SW 1271 (cell line): ENCODE measurements at places on chromosomes 3 and 15.
A peak's percentile ranks its signal among the peaks of the same experiment; 100 is the strongest.

DNA sequence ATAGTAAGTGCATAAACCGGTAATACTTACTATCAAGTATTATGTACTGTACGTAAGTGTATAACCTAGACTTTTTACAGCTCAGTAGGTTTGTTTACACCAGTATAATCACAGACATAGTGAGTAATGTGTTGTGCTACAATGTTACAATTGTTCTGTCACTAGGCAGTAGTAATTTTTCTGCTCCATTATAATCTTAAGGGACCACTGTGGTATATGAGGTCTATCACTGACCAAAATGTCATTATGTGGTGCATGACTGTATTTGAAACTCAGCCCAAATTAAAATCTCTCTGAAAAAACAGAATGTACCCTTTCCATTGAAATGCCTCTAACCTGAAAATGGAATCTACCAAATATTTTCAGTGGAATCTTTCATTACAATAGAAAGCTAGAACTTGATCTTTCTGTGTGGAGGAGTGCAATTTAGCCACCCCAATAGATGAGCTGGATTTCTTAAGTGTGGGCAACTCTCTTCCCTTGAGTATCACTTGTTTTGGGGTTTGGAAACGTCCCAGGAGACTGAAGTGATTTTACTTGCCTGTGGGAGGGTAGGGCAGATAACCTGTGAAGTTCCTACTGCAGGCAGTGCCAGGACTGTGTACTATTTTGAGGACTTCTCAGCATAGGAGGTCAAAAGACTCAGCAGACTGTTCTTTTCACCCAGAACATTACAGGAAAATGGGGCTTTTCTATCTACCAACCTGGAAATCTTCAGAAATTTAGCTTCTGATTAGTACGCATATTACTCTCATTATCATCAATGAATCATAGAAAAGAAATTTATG, 50.9 kb downstream of the FAM98B start:
- DNase-seq = no peak

DNA sequence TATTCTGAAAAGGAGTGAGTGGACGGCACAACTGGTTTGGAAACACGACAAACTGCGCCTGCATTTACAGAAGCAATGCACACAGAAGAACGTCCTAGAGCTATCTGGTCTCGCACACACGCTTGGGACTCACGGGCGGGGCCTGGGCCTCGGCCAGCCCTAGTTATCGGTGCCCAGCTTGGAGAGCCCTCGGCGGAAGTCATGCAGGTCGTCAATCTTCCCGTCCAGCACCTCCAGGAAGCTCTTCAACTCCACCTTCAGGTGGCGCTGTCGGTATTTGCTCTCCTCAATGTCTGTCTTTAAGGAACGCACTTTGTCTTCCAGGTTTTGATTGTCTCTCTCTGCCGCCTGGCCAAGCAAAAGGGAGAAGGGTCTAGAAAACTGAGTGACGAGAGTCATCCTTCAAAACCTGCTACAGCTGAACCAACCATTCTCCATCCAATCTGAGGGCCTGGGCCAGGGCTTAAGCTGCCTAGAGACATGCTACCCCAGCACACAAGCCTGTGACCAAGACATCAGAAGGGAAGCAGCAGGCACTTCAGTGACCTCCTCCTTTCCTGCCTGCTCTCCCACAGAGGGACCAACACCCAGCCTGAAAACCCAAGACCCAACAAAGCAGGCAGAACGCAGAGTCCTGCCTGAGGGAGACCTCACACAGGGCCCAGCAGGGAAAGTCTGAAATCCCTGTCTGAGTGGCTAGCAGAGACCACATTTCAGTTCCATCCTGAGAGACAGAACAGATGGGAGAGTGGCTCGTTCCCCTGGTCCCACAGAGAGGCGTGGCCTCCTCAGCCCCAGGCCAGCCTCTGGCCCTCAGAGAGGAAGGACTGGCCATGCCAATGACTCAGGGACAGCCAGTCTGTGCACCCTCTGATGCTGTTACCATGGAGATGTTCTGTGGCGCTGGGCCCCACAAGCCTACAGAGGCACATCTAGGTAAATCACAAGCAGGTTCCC, 40.4 kb downstream of the WHAMM start:
- peak; percentile 14 for DNase-seq

DNA sequence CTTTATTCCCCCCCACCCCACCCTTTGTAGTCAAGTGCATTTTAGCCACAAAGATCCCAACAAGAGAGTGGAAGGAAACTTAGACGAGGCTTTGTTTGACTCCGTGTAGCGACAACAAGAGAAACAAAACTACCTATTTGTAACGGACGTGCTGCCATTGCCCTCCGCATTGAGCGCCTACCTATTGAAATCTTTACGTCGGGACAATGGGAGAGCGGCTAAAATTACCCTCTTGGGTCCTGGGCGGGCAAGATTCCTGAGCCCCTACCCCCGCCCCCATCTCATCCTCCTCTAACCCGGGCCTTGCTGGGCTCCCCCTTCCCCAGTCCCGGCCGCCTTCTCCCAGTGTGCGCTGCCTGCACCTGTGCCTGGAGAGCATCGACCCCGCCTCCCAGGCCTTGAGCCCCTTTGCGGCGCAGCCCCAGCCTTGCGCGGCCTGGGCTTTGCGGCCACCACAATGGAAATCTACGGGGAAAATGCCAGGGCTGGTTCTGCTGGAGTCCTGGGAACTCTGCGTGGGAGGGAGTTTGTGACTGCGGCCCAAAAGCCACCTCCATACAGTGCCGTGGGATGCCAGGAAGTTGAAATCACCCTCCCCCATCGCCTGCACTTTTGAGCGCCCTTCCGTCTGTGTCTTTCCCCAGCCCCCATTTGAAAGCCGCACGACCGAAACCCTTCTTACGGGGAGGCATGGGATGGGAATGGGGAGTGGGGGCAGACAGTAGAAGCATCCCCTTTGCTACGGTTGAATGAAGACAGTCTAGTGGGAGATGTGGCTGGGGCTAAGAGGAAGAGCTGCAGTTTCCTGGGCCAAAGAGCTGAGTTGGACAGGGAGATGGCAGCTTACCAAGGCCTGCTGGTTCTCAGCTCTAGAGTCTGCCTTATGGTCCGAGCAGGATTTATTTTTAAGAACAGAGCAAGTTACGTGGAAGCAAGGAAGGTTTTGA, 1.1 kb upstream of the SOX2 start:
- DNase-seq = no peak

DNA sequence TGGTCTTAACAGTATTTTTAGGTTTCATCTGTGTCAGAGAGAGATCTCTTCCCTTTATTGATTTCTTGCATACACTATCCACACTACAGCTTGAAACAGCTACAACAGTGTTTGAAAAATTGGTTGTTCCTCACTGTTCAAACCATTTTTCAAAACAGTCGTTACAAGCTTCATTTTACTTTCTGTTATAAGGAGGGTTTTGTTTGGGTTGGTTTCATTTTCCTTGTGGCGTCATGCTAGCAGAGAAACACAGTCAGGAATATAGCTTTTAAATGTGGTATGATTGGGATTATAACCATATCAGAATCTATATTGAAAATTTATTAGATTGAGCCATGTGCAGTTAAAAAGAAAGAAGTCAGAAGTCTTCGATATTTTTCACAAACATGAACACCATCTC, 400.6 kb downstream of the ZBTB20 start:
- DNase-seq = no peak

DNA sequence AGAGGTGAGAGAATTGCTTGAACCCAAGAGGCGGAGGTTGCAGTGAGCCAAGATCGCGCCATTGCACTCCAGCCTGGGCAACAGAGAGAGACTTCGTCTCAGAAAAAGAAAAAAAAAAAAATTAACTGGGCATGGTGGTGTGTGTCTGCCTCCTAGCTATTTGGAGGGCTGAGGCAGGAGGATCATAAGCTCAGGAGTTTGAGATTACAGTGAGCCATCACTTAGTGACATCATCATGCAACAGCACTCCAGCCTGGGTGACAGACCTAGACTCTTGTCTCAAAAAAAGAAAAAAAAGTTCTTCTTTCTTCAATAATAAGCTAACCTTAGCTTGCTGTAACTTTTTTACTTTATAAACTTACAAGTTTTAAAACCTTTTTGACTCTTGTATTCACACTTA, 99.8 kb downstream of the SLMAP start:
- DNase-seq = no peak

GRCh38 chr15:29678504-29679034, 143.7 kb downstream of the TJP1 start:
- DNase-seq = no peak

GRCh38 chr3:109644332-109644731, 307.0 kb upstream of the DPPA4 start:
- DNase-seq = no peak

- no peak for DNase-seq
Measured at GRCh38 chr3:45781271-45781670, 15.1 kb downstream of the SLC6A20 start.

DNA sequence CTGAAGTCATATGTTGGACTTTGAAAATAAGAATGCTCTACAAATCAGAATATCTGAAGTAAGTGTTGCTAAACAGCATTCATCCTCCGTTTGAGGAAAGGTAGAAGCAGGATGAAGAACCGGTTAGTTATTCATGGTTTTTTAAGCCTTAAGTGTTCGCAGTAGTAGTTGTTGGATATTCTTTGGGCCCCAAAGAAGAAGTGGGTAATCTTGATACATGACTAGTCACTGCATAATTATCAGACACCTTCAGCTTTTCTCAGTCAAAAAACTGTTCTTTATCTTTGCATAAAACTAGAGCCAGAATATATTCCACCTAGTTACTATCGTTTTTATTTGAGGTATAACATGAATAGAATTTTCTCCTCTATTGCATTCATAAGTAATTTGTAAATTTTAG, 13.8 kb downstream of the RAB5A start:
- DNase-seq = no peak

DNA sequence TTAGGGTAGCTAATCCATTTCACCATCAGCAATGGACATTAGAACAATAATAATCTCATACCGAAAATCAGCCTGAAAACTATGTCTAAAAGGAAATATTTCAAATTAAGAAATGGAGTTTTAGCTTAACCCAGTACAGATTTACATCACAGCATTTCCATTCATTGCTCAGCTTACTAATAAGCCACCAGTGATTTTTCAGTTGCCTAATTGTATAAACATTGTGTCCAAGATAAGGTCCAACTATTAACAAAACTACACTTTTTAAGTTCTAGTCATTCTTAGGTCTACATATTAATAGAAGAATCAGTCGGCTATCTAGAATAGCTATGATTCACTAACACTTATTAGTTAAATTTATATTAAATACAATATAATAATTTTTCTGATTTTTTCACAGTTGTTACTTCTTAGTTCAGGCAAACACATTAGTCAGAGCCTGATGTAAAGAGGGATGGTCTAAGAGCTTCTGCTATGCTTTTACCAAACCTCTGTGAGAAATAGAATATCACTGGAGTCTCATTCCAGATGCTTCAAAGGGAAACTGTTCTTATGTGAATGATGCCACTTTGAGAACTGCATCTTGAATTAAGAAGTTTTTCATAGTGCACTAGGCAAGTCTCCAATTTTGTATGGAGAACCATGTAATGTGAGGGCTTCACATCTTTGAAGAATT, 74.1 kb downstream of the CMSS1 start:
- DNase-seq = no peak

DNA sequence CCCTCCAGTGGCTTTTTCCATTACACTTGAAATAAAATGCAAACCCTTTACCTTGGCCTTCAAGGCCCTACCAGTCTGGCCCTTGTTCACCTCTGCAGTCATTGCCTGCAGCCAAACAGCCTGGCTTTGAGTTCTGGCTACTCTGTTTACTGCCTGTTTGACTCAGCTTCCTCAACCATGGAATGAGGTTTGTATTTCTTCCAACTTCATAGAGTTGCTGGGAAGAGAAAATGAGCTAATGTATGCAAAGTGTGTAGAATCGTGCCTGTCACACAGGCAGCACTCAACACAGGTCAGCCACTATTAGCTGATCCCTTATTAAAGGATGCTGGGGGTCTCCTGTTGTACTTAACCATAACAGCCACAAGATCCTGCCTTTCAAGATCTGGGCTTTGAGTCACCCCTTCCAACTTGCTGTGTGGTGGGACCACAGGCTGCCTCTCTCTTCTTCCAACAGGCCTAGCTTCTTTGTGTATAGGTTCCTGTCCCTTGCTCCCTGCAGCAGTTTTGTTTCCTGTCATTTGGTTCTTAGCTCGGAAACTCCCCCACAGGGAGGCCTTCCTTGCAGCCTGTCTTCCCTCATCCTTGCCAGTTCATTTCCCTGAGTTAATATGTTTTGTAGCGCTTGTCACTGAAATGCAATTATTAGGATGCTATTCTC, 6.4 kb downstream of the MED12L start:
- DNase-seq = no peak

- no peak for DNase-seq
Measured at GRCh38 chr3:36704280-36704679, 60.1 kb downstream of the DCLK3 start.

DNA sequence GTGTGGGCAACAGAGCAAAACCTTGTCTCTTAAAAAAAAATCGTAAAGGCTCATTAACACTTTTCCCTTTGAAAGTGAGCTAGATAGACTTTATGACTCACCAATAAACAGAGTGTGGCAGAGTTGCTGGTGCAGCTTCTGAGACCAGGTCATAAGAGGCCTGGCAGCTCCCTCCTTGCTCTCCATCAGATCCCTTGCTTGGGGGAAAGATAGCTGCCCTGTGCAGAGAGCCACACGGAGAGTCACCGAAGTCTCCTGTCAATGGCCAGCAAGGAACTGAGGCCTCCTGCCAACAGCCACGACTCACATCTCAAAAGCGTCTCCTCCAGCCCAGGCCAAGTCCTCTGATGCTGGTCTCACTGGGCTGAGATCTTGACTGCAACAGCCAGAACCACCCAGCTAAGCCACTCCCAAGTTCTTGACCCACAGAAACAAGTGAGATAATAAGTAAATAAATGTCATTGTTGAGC, 8.7 kb upstream of the GP9 start:
- DNase-seq = no peak

- no peak for DNase-seq
Measured at GRCh38 chr3:190059242-190059590, 61.5 kb downstream of the P3H2 start.

- peak; percentile 22 for DNase-seq
Measured at GRCh38 chr3:104907507-104907906, 459.2 kb upstream of the ALCAM start.

- no peak for DNase-seq
Measured at GRCh38 chr15:41983621-41984571, 11.5 kb upstream of the EHD4 start.

- no peak for DNase-seq
Measured at GRCh38 chr15:78341057-78341987, 1.2 kb downstream of the CRABP1 start.

DNA sequence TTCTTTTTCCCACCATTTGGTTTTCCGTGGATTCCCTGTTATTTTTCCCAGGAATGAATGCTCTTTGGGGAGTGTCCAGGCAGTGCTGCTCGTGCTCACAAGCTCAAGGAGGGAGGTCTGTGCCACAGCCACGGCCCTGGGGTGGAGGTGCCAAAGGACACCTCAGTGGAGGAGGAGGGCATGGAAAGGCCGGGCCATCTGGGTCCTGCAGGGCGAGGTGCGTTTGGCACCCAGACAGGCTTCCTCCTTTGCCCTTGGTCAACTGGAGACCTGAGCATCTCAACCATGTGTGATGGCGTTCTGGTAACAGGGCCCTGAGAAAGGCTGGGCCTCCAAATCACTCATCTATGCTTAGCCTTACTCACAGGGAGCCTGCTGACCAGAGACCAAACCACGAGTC, 25.4 kb downstream of the KY start:
- no peak for DNase-seq

GRCh38 chr3:49785565-49786356, 581 bp downstream of the IP6K1 start:
- DNase-seq = no peak
